ENCODE measurements at places on chromosomes 13 and 19.

DNA sequence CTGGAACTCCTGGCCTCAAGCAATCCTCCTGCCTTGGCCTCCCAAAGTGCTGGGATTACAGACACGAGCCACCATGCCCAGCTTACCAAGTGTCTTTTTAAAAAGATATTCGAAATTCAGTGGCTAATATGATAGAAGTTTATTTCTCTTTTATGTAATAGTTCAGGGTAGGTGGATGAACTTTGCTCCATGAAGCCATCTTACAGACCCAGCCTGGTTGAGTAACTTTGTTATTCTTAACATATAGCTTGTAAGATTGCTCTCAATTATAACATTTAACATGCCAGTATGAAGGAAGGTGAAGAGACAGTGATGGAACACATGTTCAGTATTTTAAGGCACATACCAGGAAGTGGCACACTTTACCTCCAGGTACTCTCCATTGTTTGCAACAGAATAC lies 42.4 kb downstream of the ZIC2 start:
- DNase-seq = no peak

DNA sequence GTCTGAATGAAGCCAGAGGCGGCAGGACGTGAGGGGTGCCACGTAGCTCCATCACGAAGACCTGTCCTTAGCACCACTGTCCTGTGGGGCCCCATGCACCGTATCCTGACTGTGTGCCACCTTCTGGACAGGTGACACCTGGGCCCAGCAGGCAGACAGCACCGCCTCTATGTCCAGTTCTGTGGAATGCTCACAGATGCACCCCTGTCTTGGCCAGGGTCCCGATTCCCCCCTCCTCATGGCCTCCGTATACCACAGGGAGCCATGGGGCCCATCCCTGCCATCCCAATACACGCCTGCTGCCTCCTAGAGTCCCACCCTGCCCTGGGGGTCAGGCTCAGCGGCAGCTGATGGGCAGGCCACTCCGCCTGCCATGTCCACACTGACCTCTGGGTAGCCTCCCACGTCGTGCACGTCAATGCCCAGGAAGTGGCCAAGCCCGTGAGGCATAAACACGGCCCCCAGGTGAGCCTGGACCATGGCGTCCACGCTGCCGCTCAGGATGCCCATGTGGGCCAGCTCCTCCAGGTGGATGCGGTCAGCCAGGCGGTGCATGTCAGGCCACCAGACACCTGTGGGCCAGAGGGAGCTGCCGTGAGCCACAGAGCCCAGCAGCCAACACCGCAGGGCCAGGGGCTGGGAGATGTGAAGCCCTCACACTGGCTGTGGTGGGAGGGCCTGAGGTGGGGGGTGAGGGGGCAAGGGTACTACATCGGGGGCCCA lies 17.6 kb downstream of the CEBPG start:
- DNase-seq = no peak

DNA sequence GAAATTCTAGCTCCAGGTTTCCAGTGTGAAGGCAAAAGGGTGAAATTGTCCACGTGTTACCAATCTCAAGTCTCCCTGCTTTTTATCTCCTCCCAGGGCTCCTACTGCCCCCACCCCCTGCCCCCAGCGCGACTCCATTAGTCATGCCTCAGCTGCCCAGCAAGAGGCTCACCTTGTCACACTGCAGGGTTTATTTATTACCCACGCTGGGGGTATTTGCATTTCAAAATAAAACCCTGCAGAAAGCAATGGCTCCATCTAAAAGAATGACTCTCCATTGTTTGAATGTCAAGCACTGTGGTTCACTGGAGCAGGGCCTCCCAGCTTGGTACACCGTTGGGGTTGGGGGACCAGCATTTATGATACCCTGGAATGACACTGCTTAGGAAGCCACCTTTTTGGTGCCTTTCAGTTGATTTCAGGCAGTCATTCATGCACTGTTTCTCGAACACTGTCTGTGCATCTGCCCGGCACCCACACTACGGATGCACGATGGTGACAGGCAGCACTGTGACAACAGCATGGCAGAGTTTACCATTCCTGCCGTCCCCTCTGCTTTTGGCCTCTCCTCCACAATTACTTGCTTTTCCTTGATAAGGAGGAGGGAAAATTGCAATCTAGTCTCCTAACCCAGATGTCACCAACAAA lies 9.9 kb upstream of the POP4 start:
- no peak for DNase-seq

DNA sequence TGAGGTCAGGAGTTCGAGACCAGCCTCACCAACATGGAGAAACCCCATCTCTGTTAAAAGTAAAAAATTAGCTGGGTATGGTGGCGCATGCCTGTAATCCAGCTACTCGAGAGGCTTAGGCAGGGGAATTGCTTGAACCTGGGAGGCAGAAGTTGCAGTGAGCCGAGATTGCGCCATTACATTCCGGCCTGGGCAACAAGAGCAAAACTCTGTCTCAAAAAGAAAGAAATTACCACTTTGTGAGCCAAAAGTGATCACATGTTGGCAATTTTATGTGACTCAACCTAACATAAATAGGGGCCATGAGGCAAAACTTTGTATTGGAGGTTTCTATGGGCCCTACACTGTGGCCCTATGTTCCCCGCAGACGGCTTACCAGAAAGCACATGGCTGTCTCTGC lies 72.2 kb downstream of the MAP4K1 start:
- no peak for DNase-seq

DNA sequence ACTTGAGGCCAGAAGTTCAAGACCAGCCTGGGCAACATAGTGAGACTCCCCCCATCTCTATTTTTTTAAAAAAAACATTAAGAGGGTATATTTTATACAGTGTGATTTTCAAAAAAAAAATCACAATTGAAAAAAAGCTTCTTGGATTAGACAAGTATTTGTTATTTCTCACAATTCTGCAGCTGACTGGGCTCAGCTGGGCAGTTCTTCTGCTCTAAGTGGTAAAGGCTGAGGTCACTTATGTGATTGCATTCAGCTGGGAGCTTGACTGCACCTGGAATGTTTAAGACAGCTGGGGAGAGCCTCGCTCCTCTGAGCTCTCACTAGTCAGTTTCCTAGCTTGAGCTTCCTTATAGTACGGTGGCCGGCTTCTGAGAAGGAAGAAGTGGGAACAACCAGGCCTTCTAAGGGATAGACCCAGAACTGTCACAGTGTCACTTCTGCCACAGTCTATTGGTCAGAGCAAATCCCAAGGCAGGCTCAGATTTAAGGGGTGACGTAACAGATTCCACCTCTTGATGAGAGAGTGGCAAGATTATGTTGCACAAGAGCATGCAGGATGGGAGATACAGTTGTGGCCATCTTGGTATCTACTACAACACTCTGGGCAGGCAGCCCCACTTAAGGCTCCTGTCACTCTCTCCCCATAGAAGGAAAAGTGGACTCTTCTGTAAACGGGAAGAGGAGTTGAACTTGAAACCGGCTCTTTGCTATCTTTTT lies 19.7 kb upstream of the IRGC start:
- DNase-seq = no peak

All from HEK293T (cell line).